NB4 (cell line): ENCODE measurements at places on chromosomes 6 and 20.

GRCh38 chr6:30719791-30720737, at the start of gene TUBB:
Gene TUBB, plus strand, starts transcription at chr6:30720352. Its CDS starts 155 bp downstream, at chr6:30720507.
- peak; percentile 99 for DNase-seq

- DNase-seq = no peak
Measured at GRCh38 chr6:152049502-152049901, 242.0 kb downstream of the ESR1 start.

GRCh38 chr6:111444794-111445193, 38.2 kb downstream of the REV3L start:
- DNase-seq = no peak

- no peak for DNase-seq
Measured at GRCh38 chr6:167580619-167580911, 246.1 kb upstream of the AFDN start.

DNA sequence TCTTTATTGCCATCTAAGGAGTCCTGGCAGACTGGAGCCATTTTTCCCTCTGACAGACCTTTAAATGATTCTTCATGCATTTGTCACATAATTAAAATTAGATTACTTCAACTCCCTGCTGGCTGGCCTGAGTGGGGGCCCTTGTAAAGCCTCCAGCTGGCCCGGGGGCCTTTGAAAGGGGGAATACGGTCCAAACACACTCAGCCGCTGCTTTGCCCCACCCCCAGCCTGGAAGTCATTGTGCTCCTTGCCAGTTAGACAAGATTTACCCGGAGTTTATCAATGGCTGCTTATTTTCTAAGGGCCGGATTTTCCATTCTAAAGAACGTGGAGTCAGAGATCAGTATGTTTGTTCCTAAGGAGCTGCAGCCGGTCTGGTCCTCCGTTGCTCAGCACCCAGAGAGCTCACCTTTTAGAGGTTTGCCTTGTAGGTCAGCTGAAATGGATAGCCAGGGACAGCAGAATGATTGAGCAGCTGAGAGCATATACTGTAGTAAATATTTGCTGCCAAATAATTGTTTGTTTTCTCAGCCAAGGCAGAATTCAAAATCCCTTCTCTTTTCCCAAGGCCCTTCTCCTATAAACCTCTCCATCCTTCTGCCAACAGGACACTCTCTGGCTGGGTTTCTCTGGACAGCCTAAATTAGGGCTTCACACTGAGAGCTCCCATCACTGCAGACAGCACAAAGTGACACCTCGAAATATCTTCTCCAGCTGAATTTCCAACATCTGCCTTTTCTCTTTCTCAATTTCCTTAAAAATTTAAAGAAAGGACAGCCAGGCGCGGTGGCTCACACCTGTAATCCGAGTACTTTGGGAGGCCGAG, 68.4 kb upstream of the RBM24 start:
- no peak for DNase-seq

DNA sequence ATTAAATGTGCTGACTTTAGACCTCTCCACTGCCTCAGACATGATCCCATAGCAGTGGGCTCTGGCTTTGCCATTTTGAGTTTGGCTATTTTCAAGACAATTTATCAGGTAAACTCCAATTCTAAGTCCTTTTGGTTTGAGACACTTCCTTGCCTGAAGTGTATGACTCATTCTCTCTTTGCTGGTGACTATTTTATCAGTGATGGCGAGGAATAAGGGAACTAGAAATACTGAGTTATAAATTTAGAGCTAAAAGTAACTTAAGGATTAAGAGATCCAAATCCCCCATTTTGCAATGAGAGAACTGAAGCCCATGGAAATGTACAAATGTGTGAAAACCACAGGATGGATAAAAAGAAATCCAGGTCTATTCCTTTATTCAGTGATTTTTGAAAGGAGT, 30.9 kb upstream of the CD83 start:
- DNase-seq = peak; percentile 36

DNA sequence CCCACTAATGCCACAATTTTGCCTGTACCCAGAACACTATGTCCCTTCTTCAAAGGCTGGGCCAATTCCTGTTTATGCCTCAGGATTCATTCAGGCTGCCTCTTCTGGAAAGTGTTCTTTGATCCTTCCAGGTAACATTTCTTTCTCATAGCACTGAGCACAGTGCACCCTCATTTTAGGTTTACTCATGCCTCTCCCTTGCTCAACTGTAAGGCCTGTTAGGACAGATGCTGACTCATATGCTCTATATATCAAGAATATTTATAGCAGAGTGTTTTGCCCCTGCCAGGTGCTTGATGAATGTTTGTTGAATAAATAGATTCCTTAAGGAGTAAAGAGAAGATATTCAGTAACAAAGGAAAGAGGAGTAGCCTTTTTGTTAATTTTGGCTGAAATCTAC, 263.9 kb downstream of the PHF3 start:
- no peak for DNase-seq

DNA sequence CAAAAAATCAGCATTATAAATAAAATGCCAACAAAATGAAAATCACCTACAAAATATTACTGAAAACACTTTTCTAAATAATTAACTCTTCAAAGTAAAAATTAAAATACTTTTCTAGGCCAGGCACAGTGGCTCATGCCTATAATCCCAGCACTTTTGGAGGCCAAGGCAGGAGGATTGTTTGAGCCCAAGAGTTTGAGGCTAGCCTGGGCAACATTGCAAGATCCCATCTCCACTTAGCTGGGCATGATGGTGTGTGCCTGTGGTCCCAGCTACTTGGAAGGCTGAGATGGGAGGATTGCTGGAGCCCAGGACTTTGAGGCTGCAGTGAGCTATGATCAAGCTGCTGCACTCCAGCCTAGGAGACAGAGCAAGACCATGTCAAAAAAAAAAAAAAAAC, 6.4 kb downstream of the SERPINB9 start:
- no peak for DNase-seq

- no peak for DNase-seq
Measured at GRCh38 chr6:73076211-73076954, 148.9 kb downstream of the KHDC1L start.
